ENCODE measurements at places on chromosomes 1 and 21.

DNA sequence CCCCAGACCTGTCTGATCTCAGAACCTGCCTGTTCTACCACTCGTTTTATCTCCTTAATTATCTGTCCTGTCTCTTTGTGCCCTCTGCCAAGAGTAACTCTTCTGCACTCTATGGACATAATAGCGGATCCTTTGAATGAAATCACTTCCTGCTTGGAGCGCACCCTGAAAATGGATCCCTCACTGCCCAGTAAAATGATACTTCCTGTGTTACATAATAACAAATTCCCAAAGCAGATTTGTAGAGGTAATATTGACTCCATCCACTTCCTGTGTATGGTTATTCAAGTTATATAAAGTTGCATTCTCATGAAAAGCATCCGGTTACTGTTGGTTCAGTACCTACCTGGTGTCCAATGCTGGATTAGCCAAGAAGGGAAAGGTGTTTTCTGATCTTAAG, 246.0 kb downstream of the TRABD2B start:
- no peak for DNase-seq

GRCh38 chr21:42019706-42020105, 9.5 kb upstream of the ZBTB21 start:
- DNase-seq = no peak

GRCh38 chr1:207405814-207406213, 48.3 kb upstream of the CR2 start:
- no peak for DNase-seq

GRCh38 chr1:23964790-23965740, 5.4 kb downstream of the PNRC2 start:
- peak; percentile 39 for DNase-seq

DNA sequence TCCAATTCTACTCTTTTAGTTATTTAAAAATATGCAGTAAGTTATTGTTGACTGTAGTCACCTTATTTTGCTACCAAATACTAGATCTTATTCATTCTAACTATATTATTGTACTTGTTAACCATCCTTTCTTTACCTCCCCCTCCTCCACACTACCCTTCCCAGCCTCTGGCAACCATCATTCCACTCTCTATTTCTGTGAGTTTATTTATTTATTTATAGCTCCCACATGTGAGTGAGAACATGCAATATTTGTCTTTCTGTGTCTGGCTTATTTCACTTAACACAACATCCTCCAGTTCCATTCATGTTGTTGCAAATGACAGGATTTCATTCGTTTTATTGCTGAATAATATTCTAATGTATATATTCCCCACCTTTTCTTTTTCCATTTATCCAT, 115.8 kb downstream of the TSEN15 start:
- DNase-seq = no peak

DNA sequence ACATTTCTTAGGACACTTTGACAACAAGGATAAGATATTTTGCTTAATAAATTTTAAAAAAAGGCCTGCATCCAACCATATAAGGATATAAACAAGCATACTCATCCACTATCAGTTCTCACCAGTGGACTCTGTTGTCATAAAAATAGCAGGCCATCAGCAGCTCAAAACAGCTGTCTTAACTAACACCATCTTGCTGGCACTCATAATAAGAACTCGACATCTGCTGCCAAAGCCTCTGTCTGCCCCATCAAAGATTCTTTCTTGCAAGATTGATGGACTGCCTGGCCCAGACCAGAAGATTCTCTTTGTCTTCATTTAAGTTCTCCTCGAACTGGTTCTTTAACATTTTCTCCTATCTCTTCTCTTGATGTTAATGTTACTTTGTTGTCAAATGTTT, 10.1 kb downstream of the JMJD4 start:
- peak; percentile 46 for DNase-seq

GRCh38 chr1:65429806-65430205, 9.3 kb downstream of the LEPR start:
- no peak for DNase-seq

DNA sequence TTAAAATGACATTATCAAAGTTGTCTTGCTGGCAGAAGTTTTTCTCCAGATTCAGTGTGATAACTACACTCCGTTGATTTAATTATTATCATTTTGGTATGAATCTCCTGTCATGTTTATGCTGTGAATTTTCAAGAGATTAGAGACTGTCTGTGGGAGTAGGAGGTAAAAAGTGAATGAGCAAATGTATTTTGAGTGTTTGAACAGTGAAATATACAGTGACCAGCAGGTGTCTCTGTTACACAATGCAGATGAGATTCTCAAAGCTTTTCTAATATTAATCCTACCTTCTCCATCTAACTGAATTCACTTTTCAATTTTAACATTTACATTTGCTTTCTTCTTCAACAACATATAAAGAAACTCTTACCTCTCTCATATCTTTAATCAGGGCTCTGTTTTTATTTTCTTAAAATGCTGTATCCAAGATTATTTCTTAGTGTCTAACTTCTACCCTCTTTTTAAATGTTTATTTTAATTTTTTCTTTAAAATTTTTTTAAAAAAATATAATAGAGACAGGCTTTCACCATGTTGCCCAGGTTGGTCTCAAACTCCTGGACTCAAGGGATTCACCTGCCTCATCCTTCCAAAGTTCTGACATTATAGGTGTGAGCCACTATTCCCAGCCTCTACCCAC, 20.9 kb upstream of the HSPA13 start:
- DNase-seq = peak; percentile 64

- peak; percentile 47 for DNase-seq
Measured at GRCh38 chr21:34073749-34074282, 438 bp downstream of the MRPS6 start.

- no peak for DNase-seq
Measured at GRCh38 chr1:21857840-21858670, 46.0 kb downstream of the LDLRAD2 start.

DNA sequence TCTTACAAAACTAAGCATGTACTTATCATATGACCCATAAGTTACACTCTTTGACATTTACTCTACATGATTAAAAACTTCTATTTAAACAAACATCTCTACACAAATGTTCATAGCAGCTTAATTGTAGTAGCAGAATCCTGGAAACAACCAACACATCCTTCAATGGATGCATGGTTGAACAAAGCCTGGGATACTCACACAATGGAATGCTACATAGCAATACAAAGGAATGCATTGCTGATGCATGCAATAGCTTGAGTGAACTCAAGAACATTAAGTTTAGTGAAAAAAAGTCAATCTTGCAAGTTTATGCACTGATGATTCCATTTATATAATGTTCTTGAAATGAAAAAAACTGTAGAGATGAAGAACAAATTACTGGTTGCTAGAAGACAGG, 686.9 kb downstream of the LRRIQ3 start:
- DNase-seq = no peak

DNA sequence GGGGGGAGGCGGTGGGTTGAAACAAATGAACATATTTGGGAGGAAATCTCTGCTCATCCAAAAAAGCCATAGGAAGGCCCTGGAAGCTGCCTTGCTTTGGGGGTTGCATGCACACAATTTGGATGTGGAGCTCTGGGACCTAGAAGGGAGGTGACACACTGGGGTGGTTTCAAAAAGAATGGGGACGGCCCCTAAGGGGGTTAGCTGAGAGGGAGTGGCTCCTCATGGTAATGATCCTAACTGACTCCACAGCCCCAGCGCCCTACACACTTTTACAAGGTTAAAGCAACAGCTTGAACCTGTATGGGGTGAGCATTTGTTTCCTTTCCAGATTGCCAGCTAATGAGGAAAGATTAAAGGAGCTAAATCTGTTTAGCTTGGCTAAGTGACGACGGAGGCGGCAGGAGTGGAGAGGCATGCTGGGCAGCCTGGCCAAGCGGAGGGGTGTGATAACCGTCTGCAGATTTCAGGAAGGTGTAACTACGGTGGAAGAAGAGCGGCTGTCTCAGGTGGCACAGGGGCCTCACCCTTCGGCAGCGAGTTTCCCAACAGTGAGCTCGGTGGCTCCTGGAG, 107.3 kb downstream of the RNF220 start:
- peak; percentile 99 for DNase-seq

DNA sequence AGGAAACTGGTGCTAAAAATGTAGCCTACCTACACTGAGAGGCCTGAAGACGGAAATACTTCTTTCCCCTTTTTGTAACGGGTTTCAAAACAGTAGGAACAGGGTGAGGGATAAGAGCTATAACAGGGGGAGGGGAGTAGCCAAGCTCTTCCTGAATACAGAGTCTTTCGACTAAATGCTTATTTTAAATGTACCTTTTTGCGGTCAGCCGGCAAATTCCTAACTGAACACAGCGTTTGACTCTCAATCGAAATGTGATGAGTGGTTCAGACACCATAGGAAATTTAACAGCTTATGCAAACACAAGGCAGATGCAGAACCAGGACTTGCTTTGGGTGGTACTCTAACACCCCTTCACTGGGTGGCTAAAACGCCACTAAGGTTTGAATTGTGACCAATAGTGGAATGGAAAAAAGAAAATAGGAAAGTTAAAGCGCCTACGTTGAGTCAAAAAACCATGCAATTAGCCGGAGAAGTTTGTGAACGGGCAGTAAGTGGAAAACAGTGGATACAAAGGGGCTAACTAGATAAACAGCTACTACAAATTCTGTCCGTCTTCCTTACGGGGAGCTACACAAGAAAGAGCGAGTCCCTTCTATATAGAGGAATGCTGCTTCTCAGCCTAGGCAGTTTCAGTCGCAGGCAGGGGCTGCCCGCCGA, 1.7 kb downstream of the EGLN1 start:
- DNase-seq = peak; percentile 47

DNA sequence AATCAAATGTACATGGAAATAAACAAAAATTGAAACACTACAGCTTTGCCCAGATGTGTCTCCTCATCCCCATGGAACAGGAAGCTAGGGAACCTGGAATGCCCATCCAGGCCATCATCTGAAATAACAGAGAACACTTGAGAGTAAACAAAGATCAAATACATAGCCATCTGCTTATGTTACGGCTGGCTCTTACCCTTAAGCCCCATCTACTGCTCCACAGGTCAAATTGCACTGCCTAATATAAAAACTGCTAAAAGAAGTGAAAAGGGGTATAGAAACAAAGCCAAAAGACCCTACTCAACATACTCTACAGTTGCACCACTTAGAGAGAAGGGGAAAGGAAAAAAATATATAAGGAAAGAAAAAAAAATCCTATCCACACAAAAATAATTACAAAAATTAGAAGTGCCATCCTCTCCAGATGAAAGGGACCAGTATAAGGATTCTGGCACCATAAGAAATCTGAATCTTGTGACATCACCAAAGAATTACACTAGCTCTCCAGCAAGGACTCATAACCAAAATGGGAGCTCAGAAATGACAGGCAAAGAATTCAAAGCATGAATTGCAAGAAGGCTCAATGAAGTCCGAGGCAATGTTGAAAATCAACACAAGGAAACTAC, 26.9 kb downstream of the OR6Y1 start:
- peak; percentile 58 for DNase-seq

- DNase-seq = peak; percentile 82
Measured at GRCh38 chr1:183804916-183805841, at the start of gene RGL1. TSS of gene RGL1 (plus strand) at chr1:183805120. CDS start at chr1:183805298, 178 bp downstream.

DNA sequence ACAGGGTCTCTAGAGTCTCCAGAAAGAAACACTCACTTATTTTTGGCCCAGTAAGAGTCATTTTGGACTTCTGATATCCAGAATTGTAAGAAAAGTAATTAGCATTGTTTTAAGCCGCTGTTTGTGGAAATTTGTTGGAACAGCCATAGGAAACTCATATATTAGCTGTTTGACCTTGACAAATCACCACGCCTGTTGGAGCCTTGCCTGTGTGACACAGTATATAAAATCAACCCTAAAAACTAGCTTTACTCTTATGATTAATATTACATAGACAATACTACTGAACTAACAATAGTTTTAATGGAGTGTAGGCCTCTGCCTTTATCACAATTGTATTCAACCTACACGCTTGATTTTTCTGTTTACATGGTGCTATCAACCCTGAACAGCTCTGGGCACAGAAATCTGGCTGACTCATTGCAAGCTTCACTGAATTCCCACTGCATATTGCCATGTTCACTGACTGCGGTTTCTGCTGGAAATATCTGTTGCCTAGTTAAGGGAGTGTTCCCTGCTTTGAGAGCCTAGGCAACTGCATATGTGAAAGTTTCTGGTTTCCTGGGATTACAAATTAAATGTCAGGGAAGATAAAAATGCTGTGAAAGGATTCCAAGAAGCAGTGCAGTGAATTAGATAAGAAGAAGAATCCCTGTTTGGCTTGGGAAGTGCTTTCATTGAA, 419.5 kb upstream of the DEPDC1 start:
- DNase-seq = no peak

DNA sequence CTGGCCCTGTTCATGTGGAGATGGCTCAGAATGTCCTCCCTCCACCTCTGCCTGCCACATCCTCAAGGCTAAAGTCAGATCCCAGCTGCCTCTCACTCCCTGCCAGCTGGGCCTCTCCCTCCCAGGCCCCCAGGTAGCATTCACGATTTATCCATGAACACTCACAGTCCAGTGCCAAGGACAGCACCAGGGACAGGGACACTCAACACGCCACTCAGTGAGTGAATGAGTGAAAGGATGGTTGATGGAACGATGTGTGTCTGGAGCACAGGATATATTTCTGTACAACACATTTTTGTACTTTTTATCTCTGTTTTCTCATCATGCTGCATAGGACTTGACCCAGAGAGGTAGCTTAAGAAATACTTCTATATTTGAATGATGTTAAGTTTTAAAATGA, 10.1 kb downstream of the CYP4A11 start:
- DNase-seq = no peak

- peak; percentile 81 for DNase-seq
Measured at GRCh38 chr1:2544875-2545640, 11.1 kb upstream of the TNFRSF14 start.

GRCh38 chr1:246577082-246577719, 10.9 kb downstream of the CNST start:
- DNase-seq = no peak

- no peak for DNase-seq
Measured at GRCh38 chr21:44986471-44987291, 46.9 kb downstream of the SLX9 start.

- DNase-seq = no peak
Measured at GRCh38 chr1:3899754-3900149, 320 bp downstream of the C1orf174 start.

- DNase-seq = no peak
Measured at GRCh38 chr1:179478370-179478769, 97.4 kb downstream of the NPHS2 start.

GRCh38 chr1:220810179-220810653, 23.5 kb downstream of the MTARC1 start:
- DNase-seq = peak; percentile 74

DNA sequence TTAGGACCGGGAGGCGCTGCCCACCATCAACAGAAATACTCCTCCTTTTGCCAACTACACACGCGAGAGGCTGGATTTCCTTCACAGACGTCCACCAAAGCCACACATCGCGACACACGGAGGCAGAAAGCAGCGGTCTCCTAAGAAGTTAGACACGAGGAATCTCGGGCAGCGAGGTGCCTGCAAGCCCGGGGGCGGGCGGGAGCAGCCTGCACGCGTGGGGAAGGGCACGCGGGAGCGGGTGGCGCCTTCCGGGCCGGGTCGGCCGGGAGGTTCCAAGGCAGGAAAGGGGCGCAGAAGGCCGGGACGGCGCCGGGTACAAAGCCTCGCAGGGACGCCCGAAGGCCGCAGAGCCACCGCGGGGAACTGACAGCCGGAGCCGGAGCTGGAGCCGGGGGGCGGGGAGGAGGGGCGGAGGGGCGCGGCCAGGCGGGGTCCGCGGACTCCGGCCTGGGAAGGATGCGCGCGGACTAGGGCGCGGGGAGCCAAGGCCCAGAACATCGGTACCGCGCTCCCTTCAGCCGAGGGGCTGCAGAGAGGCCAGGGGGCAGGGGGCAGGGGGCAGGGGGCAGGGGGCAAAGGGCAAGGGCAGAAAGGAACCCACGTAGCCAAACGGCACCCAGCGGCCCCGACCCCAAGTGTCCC, 722 bp downstream of the NPHP4 start:
- DNase-seq = peak; percentile 62

All from NCI-H82 (cell line).